Activated naive CD4-positive, alpha-beta T cell treated with Interleukin-2 at 50 U/mL for 16 hours (primary cell): ENCODE measurements at places on chromosomes 1 and 21.

- DNase-seq, result no peak
These were observed 86.0 kb upstream of the COX20 start for GRCh38 chr1:244749230-244750016.

GRCh38 chr1:216325946-216326345 is 97.3 kb downstream of the USH2A start:
- no peak for DNase-seq

GRCh38 chr1:24558902-24559791 is 3.3 kb downstream of the NCMAP start:
- DNase-seq, result no peak

DNA sequence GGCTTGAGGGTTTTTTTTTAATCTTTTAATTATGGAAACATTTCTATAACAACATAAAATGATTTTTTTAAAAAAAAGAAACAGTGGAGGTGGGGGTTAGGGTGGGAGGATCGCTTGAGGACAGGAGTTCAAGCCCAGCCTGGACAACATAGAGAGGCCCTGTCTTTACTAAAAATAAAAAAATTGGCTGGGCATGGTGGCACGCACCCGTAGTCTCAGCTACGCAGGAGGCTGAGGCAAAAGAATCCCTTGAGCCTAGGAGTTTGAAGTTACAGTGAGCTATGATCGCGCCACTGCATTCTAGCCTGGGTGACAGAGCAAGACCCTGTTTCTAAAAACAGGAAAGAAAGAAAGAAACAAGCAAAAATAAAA is 32.2 kb upstream of the RNF11 start:
- no peak for DNase-seq

DNA sequence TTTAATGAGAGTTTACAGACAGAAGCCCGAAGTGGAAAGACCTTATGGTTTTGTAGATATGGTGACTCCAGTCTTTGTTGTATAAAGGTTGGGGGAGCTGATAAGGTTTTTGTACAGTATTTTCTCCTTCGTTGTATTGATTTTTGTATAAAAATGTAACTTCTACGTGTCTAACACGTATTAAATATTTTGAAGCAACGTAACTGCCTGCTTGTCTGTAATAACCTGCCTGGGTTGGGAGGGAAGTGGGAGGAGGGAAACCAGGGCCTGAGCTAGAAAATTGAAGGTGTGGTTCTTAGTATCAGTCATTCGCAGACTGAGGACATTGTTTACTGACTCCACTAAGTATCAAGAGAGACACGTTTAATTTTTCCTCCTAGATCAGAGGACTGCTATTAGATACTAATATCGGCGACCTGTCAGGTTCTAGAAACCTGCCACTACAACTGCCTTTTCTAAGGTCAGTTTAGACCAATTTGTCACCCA is 2.2 kb downstream of the IER5 start:
- peak; percentile 60 for DNase-seq

DNA sequence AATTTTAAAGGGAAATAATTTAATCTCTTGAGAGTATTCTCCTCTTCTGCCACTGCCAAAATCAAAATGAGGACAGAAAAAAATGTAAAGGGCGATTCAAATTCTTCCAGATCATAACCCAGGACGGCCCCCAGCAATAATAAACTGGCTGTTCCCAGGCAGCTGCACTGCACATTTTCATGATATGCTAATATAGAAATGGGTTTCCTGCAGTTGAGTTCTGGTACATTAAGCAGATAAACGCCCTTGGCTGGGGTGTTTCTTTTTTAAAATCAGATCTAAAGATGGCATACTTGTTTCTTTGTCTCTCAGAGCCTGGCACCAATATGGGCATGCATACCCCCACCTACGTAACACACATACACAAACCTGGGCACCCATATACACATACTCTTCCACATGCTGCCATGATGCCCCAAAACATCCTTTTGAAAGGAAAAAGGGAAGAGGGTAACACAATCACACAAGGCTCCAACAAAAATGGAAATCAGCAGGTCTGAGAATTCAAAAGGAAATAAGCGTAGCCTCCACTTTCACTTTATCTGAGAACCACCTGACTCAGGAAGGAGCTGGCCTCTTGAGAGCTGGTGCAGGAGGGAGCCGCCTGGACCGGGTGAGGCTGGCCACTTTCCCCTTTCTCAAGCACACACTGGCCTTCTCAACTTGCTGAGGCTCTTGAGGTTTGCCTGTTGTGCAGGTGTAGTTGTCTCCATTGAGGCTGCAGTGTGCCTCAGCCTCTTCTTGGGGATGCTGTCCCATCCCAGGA is 653.4 kb downstream of the KIF26B start:
- DNase-seq, result no peak

- no peak for DNase-seq
These were observed 112.6 kb upstream of the ADAR start for GRCh38 chr1:154720328-154721297.

- no peak for DNase-seq
These were observed 147.5 kb downstream of the PTPRU start for GRCh38 chr1:29383746-29384371.
